ENCODE measurements at places on chromosomes 5 and 9.

DNA sequence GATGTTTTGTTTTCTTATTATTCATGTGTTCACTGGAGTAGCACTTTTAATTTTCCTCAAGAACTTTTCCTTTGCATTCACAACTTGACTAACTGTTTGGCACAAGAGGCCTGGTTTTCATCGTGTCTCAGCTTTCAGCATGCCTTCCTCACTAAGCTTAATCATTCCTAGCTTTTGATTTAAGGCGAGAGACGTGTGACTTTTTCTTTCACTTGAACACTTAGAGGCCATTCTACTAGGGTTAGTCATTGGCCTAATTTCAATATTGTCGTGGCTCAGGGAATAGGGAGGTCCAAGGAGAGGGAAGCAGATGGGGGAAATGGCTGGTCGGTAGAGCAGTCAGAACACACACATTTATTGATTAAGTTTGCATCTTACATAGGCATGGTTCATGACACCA is 94.0 kb downstream of the ZNF462 start:
- DNase-seq = no peak

DNA sequence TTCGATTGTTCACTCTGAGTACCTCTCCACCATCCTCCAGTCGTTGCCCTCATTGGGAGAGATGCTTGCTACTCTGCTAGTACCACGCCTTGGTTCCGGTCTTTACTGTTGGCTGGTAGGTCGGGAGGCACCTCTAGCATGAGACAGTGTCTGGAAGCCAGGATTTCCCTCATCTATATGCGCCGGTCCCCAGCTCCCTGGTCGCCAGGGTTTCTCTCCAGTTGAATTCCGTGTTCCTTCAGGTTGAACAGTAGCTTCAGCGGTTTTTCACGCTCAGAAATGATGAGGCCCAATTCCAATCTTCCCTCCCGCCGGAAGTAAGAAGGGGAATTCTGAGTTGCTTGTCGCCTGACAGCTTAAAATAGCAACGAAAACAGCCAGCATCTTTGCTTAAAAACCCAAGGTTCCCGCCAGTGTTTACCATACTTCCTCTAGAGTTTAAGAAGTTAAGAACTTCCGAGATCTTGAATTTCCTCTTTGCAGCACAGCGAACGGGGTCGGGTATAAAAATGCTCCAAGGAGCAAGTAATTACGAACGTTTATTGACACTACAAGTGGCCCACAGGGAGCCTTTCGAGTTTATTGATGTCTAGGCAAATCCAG is 1.3 kb upstream of the ST8SIA4 start:
- peak; percentile 40 for DNase-seq

- no peak for DNase-seq
These were observed 36.2 kb upstream of the ADAM19 start for GRCh38 chr5:157611571-157612476.

- no peak for DNase-seq
These were observed 256.9 kb downstream of the GLIS3 start for GRCh38 chr9:4042991-4043390.

DNA sequence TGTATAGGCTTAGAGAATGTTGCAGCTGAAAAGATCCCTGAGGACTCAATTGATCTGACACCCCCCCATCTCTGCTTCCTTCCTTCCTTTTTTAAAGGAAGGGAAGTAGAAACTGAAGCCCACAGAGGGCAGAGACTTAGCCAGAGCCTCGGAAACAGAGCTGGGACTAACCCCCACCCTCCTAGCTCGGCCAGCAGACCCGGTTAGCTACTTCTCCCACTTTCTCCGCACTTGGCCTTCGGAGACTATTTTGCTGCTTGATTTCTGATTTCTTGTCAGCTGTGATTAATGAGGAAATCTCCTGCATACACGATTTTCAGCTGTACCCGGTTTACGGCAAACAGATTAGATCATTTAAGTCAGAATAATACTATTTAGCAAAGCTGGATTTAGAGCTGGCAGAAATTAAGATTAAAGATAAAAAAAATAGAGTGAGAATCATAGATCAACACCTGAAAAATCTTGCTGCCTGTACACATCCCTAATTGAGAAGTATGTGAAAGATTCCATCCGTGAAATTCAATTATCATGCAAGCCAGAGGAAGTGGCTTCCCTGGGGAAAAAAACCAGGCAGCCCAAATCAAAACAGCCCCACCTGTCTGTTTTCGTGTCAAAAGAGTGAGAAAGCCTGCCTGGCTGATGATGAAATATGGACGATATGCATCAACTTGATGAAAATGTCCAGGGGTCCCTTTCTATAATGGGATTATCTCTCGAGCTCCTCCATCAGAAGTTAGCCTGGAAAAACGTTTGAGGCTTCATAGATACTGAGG is 159.5 kb upstream of the SHB start:
- no peak for DNase-seq

Data from right kidney (tissue), 9 donors.